HEK293T (cell line): ENCODE measurements at places on chromosomes 2 and 18.

GRCh38 chr2:188478724-188479123 is 187.1 kb downstream of the GULP1 start:
- DNase-seq: no peak

DNA sequence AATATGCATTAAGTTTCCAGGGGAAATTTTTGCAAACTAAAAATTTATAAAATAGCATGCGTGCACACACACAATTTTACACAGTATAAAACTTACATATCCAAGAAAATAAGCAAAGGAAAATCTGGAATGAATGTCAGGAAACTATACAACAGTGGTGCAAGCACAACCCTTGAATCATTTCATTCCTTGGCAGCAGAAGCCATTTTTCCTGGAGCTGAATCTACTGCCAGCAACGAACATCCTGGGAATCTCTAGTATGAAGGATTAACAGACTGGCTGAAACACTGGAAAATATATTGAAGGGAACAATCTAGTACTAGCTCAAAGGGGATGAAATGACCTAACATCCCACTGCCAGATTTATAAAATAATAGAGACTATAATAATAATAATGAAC is 235.3 kb downstream of the DYM start:
- no peak for DNase-seq

DNA sequence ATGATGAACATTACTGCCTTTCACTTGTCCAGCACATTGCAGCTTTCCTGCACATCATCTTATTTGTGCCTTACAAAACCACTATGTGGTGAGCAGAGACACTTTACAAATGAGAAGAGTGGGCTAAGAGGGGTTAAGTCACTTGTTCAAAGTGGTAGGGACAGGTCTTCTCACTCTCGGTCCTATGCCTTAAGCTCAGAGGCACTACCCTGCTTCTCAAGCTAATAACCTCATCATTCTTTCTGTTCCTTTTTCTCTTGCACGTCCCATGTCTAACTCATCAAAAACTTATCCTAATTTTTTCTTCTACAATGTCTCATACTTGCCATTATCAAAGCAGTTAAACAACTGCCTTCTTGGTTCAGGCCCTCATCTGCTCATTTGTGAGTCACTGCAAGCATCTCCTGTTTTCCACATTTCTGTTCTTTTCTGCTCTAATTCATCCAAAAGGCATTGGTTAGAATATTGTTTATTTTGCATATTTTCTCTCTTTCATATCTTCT is 21.9 kb upstream of the NCOA1 start:
- DNase-seq: no peak

- DNase-seq: no peak
These were observed 142.7 kb downstream of the NCKAP5 start for GRCh38 chr2:133425612-133426011.

GRCh38 chr2:58896638-58897037 is 655.5 kb upstream of the FANCL start:
- no peak for DNase-seq
